Right hindlimb (tissue), 1 donor: ENCODE measurements at places on chromosomes 3 and 15.

- no peak for DNase-seq
Measured at GRCh38 chr15:67227846-67228245, 26.6 kb downstream of the AAGAB start.

GRCh38 chr3:150913133-150913922, 8.1 kb upstream of the MINDY4B start:
- peak; percentile 69 for DNase-seq

GRCh38 chr15:70111203-70112073, 13.7 kb upstream of the TLE3 start:
- DNase-seq: peak; percentile 93

GRCh38 chr15:58469432-58470353, 37.9 kb downstream of the LIPC start:
- DNase-seq: no peak

DNA sequence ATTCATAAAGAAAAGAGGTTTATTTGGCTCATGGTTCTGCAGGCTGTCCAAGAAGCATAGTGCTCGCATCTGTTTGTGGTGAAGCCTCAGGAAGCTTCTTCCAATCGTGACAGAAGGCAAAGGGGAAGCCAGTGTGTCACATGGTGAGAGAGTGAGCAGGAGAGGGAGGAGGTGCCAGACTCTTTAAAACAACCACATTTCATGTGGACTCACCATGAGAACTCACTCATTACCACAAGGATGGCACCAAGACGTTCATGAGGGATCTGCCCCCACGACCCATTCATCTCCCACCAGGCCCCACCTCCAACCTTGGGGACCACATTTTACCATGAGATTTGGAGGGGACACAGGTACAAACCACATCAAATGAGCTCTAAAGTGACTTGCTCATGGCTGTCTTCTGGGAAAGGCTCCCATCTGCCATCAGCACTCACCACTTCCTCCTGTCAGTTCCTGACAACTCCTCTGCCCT, 327.3 kb upstream of the TLE3 start:
- no peak for DNase-seq

GRCh38 chr15:63157891-63158431, 684 bp upstream of the RPS27L start:
- DNase-seq: peak; percentile 76

- no peak for DNase-seq
Measured at GRCh38 chr15:85545752-85546151, 165.3 kb downstream of the AKAP13 start.

DNA sequence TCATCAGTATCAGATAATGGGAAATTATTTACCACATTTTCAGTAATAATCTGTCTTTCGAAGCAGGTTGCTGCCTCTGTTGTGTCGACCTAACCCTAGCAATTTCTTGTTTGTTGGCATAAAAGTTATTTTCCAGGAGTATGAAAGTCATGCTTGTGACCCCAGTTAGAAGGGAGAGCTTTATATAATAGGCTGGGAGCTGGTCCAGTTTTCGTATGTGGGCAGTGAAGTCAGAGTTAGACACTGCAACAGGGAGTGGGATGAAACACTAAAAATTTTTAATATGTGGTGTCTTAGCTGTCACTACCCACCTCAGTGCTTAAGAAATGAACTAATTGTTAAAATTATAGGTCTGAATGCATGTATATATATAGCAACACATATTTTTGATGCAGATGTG, 348.5 kb downstream of the FEZF2 start:
- no peak for DNase-seq

GRCh38 chr3:128487813-128488635, 5.0 kb downstream of the GATA2 start:
- DNase-seq: peak; percentile 89

- DNase-seq: no peak
Measured at GRCh38 chr15:38878926-38879325, 314.3 kb upstream of the RASGRP1 start.

GRCh38 chr15:37105889-37106288, 5.5 kb upstream of the MEIS2 start:
- DNase-seq: no peak

- DNase-seq: no peak
Measured at GRCh38 chr3:129059311-129059958, 1.1 kb upstream of the GP9 start.

DNA sequence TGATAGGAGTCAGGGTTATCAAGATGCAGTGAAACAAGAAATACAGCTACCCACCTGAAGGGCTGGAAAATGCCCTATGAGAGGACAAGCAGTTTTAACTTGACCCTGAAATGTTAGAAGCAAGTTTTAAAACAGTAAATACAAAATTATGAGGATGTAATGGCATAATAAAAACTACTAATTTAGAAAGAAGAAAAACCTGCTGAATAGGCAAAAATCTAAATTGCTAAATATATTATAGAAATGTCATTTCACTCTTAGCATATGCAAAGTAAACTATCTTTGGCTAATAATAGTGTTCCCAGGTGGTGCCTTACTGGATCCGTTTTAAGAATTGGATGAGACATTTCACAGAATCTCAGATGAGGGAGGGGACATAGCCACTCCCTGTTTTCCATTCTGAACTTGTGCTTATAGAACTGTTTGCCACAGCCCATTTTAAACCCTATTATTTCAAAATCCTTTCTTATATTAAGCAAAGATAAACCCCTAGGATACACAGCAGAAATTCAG, 294.6 kb downstream of the LSAMP start:
- DNase-seq: no peak

GRCh38 chr3:107220538-107220937, 156.7 kb upstream of the CCDC54 start:
- DNase-seq: no peak

- DNase-seq: no peak
Measured at GRCh38 chr15:99593070-99593469, 27.3 kb downstream of the MEF2A start.

DNA sequence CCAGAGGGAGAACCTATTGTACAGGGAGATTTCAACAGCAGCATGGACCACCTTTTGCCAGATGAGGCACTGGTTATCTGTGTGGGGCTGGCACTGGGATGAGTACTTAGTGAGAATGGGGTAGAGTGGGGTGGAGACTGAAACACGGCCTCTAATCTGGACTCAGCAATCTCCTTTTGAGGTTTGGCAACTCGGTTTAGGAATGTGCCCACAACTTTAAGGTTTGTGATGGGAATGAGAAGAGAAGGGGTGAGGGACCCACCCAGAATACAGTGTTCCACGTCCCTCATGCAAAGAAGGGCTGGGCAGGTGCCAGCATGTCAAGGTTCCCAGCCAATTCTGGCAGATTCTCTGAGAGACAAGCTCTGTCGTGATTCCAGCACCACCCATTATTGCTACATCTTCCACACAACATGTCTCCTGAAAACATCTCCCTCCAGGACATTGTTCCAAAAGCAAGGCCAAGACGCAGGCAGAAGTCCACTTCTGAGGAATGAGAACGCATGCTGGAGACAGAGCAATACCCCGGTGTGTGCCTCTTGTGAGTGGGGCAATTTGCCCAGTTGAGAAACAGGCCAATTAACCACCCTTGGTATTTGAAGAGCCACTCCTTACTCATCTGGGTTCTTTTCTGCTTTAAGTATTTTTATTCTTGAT, 37.5 kb upstream of the CCR4 start:
- peak; percentile 44 for DNase-seq

- DNase-seq: peak; percentile 32
Measured at GRCh38 chr3:45776611-45777010, 19.7 kb downstream of the SLC6A20 start.

- DNase-seq: no peak
Measured at GRCh38 chr3:39415983-39416382, 9.5 kb downstream of the RPSA start.

GRCh38 chr15:23910030-23910429, 222.9 kb upstream of the NDN start:
- no peak for DNase-seq

GRCh38 chr3:53844262-53845102, 1.7 kb downstream of the CHDH start:
- no peak for DNase-seq

DNA sequence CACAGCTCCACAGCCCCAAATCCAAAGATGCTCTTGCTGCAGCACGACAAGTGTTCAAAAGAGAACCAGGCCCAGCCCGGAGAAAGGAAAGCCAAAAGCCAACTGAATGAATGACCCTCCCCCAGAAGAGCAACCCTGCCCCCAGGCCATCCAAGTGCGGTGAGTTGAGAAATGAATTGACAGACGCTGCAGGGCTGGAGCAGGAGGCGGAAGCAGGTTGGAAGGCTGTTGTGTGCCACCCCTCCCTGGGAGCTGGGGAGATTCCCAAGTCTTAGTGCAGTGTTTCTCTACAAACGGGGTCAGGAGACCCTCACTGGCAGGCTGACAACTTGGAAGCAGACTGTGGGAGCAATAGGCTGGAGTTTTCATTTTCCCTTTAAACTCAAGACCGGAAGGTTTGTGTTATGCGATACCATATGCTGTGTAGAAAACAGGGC, 3.5 kb upstream of the SPTBN5 start:
- DNase-seq: no peak

DNA sequence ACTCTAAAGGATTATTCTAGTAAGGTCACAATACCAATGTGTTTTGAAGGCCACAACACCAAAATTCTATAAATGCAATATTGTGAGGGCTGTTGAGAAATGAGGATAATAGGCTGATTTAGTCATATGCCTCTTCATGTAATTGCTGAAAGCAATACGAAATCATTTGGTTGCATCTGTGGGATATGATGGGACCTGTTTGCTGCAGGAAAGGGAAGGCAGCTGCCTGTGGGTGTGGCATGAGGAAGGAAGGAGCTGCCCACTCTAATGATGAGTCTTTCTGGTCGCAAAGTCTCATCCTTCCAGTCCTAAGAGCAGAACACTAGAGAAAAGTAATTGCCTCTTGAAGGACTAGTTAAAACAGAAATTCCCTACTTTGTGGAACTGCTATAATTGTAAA, 245.3 kb upstream of the ZPLD1 start:
- no peak for DNase-seq

GRCh38 chr3:55524565-55525244, 37.6 kb upstream of the WNT5A start:
- no peak for DNase-seq

DNA sequence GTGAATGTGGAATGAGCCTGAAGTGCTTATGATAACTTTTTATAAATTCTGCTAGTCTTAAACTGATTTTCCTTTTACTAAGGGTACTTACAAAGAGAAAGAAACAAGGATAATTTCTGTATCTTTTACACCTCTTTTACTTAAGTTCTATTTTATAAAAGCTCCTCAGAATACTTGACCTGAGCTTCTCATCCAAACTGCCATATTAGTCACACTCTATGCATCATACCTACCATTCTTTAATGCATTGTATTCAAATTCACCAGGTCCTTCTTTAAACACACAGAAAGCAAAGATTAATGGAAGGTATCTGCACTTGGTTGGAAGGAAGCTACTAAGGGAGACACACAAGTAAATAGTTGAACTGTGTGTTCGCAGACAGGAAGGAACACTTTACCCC, 1.6 kb upstream of the TOPAZ1 start:
- DNase-seq: no peak
